ENCODE measurements at places on chromosomes 2 and 18. TPM values are rescaled to one million over a fixed set of nuclear protein-coding genes. Genes with fewer than 3 reads are reported as not detected.

TMEM247 gene
- total RNA-seq: not detected

EVX2 gene
- not detected for total RNA-seq

- no peak overlapping the region for H3K27ac ChIP-seq
- H3K27me3 ChIP-seq: no peaks in the 10 kb centered on the region
Observed at GRCh38 chr18:2568129-2568528, 3.2 kb downstream of the METTL4 start.

ZNG1B gene
- total RNA-seq: 16.3 TPM

- H3K4me1 ChIP-seq: no peaks in the 10 kb centered on the region
- no peak overlapping the region for H3K4me3 ChIP-seq
- H3K36me3 ChIP-seq: no peaks in the 10 kb centered on the region
- H3K27me3 ChIP-seq: no peaks in the 10 kb centered on the region
- H3K27ac ChIP-seq: no peak overlapping the region
Observed at GRCh38 chr2:203177361-203177760, 61.5 kb upstream of the CYP20A1 start.

GRP gene
- total RNA-seq: not detected

AAK1 gene
- total RNA-seq: 42.9 TPM

- H3K4me3 ChIP-seq: no peak overlapping the region
- H3K36me3 ChIP-seq: no peaks in the 10 kb centered on the region
- H3K27ac ChIP-seq: peak overlapping the region; percentile 20
- no peaks in the 10 kb centered on the region for H3K27me3 ChIP-seq
- no peaks in the 10 kb centered on the region for H3K4me1 ChIP-seq
Observed at GRCh38 chr2:68435615-68436014, 31.5 kb downstream of the FBXO48 start.

All from tibial nerve (tissue), 4 donors.